ENCODE measurements at places on chromosomes 16 and 17.

GRCh38 chr17:61770043-61770442, 93.3 kb downstream of the BRIP1 start:
- no peak for DNase-seq

DNA sequence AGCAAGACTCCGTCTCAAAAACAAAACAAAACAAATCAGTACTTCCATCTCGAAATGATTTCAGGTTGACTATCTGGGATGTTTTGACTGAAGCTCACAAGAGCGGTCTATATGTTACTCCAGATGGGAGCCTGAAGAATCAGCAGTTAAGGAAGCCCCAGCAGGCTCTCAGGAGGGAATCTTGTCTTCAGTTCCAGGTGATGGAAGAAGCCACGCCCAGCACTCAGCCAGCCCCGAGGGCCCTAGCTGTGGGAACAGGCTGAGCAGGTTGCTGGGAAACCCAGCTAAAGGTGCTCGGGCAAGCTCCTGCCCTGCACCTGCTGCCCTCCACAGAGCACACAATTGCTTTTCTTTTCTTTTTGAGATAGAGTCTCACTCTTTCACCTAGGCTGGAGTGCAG, 32.4 kb downstream of the WIPI1 start:
- peak; percentile 34 for DNase-seq

GRCh38 chr17:58960068-58960467, 146.6 kb downstream of the TRIM37 start:
- DNase-seq: peak; percentile 17

DNA sequence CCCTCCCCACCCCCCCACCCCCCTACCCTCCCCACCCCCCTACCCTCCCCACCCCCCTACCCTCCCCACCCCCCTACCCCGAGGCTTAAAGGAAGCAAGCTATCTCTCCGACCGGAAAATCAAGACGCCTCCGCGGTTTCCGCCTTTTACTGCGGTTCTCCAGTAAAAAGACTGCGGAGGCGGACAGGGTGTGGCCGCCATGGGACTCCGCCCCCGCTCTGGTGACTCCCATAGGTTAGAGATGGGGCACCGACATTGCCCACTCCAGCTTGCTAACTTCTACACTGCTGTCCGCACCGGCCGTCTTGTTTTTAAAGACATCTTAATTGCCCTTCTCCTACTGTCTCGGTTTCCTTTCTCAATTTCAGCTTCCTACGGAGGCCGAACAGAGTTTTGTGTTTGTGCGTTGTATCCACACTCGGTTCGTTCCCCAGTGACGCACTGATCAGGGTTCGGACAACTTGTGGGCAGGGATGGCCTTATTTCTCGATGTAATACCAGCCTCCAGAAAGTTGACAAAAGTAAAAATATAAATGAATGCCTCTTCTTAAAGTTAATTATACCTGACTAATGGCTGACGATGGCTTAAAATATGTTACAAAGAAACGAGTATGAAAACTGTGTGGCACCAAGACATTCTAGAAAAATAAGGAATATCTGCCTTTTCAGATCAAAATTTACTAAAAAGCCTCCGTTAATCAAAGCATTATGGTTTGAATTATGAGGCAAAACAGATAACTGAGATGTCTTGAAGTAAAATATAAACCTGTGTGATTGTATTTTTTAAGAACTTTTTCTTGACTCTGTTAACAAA, 1.1 kb upstream of the ZNF200 start:
- peak; percentile 29 for DNase-seq

DNA sequence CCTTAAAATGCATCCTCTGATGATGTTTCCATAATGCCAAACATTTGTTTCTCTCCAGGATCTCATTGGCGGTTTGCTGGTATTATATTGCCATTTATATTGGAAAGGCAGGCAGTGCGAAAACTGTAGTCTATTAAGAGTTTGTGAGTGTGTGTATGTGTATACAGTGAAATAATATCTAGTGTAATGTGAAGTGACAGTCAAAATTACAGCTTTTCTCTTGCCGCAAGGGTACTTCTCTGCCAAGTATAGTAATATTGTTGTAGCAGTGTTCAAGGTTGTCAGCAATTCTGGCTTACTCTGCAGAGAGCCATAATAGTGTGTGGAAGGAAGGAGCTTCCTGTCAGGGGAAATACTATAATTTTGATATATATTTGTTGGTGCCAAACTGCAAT, 178.6 kb downstream of the WWOX start:
- DNase-seq: no peak

DNA sequence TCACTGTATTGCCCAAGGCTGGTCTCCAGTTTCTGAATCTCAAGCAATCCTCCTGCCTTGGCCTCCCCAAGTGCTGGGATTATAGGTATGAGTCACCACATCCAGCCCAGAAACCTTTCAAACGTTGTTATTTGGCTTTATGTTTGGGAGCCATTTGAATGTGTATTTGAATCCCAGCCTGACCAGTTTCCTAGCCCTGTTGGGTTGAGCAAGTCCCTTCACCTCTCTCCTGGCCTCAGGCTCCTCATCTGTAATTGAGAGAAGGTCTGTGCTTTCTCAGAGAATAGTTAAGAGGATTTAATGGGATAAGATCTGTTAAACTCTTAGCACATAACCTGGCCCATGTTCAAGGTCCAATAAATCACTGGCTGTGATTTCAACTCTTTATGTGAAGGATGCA, 385.8 kb upstream of the RBFOX1 start:
- DNase-seq: no peak

DNA sequence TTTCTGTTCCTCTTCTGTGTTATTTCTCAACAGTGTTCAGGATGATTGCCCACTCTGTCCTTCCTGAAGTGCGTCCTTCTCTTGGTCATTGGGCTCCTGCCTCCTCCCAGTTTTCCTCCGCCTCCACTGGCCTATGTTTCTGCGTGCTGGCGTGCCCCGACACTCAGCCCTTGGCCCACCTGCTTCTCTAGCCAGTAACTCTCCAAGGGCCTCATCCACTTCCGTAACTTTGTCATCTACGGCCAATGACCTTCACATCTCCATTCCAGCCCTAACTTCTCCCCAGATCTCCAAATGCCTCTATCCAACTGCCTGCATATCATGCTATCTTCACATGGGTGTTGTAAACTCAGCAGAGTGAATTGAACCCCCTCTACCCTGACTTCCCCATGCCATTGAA, 39.6 kb upstream of the RPL38 start:
- no peak for DNase-seq

GRCh38 chr17:49602783-49603182, 27.1 kb downstream of the NXPH3 start:
- no peak for DNase-seq

DNA sequence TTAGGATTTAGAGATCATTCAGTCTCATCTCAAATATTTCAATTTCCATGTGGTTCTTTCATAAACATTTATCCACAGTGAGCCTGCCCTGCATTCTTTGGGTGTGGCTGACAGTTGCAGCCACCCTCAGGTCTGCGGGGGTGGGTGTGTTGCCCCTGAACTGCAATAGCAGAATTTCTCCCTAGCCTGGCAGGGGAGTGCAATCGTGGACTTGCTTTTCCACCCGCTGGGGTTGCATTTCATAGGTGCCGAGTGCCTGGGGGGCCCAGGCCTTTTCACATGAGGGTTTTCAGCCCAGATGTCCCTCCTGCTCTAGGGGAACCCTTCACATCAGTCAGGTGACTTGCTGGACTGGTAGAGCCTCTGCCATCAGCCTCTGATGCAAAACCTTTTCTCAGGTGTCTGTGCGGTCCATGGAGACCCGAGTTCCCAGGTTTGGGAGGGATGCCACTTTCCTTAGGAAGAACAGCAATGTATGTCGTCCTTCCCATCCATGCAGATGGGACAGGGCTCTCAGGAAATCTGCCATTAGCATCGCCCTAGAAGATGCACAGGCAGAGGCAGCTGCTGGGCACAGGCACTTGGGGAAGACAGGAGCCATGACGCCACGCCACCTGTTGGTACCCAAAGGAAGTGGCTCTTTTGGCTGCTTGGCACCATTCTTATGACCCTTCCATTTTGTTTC, 2.4 kb upstream of the USP36 start:
- peak; percentile 46 for DNase-seq

DNA sequence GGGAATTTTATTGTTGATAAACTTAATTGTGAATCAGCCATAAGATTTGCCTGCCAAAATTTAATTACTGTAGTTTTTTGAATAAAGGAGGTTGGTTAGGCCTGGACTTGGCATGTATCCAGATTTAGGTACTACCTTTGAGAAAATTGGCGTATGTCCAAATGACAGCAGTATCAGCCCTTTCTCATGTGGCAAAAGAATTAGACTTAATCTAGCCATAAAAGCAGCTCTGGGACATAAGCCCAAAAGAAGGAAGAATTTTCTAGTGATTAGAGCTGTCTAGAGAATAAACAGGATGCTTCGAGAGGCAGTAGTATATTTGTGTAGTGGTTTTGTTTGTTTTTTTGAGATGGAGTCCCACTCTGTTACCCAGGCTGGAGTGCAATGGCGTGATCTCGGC, 27.7 kb downstream of the PPM1E start:
- DNase-seq: no peak

DNA sequence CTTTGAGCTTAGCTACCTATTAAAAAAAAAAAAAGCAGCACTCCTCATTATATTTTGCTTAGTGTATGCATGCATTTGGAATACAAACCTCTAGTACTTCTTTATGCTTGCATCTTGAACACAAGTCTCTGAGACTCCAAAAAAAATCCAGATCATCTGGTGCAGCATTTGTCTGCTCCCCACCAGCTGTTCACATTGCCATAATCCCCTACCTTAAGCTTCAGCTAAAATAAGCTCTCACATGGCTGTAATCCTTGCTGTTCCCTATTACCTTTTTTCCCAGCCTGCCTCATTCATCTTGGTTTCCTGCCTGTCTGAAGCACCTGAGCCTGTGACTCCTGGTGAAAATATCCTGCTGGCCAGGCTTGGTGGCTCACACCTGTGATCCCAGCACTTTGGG, 7.5 kb upstream of the NFATC2IP start:
- no peak for DNase-seq

DNA sequence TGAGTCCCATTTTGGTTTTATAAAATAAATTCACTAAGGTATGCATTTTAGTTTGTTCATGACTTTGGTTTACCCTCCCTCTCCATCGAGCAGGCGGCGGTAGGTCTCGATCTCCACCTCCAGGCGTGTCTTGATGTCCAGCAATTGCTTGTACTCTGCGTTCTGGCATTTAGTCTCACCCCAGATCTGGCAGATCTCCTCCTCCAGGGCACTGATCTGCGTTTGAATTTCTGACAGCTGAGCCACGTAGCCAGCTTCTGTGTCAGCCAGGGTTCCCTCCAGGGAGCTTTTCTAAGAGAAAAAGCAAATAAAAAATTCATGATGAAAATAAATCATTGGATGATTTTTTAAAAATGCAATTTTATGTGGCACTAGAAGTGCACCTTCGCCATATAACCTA, 4.2 kb downstream of the KRT24 start:
- DNase-seq: no peak

DNA sequence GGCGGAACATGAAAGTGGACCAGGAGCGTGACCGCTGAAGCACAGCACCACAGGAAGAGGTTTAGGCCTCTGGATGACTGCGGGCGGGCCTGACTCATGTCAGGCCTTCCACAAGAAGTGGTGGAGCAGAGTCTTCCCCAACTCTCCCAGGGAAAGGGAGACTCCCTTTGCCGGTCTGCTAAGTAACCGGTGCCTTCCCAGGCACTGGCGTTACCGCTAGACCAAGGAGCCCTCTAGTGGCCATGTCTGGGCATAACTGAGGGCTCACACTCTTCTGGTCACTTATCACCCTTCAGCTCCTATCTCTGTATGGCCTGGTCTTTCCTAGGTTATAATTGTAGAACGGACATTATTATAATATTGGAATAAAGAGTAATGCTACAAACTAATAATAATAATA, 1931.9 kb downstream of the TP53TG3F start:
- DNase-seq: no peak

GRCh38 chr16:23504076-23504452, 6.2 kb downstream of the GGA2 start:
- no peak for DNase-seq

- DNase-seq: no peak
Measured at GRCh38 chr17:64051153-64051552, 30.7 kb upstream of the ICAM2 start.

DNA sequence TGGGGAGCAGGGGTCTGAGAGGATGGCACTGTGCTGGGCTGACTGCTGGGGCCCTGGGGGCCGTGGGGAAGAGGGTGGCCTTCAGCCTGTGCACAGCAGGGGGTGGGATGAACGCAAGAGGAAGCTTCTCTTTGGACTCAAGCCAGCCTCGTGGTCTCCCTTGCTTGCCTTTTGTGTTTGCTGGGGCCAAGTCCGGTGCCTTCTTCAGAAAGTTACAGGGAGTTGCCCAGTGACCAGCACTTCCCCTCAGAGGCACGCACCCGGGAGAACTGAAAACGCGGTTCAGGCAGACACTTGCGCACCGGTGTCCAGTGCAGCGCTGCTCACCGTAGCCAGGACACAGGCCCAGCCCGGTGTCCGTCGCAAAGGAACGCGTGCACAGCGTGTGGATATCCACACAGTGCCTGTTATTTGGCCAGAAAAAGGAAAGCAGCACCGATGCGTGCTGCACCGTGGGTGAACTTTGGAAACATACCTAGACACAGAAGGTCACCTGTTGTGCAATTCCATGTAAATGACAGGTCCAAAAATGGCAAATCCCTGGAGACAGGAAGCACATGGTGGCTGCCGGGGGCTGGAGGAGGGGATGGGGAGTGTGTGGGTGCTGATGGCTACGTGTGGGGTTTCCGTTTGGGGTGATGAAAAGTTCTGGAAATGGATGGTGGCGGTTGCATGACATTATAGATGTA, 29.4 kb upstream of the NUDT16L1 start:
- DNase-seq: peak; percentile 60

DNA sequence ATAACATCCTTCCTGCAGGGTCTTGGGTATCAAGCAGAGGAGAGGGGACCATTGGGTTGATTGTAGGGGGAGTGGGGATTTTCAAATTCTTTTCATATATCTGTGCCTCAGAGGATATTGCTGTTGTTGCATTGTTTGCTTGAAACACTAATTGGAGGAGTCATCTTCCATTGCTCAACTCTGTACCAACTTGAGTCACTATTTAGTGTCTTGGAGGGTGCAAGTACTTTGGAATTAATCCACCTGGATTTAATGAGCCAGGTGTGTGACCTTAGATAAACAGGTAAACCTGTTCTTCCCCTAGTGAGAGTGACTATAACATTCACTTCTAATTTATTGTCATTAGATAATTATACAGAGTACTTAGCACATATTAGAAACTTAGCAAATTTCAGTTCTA, 151.3 kb upstream of the CNTNAP4 start:
- no peak for DNase-seq

All from colonic mucosa (tissue), 4 donors.